ENCODE measurements at places on chromosomes 16 and 17.

DNA sequence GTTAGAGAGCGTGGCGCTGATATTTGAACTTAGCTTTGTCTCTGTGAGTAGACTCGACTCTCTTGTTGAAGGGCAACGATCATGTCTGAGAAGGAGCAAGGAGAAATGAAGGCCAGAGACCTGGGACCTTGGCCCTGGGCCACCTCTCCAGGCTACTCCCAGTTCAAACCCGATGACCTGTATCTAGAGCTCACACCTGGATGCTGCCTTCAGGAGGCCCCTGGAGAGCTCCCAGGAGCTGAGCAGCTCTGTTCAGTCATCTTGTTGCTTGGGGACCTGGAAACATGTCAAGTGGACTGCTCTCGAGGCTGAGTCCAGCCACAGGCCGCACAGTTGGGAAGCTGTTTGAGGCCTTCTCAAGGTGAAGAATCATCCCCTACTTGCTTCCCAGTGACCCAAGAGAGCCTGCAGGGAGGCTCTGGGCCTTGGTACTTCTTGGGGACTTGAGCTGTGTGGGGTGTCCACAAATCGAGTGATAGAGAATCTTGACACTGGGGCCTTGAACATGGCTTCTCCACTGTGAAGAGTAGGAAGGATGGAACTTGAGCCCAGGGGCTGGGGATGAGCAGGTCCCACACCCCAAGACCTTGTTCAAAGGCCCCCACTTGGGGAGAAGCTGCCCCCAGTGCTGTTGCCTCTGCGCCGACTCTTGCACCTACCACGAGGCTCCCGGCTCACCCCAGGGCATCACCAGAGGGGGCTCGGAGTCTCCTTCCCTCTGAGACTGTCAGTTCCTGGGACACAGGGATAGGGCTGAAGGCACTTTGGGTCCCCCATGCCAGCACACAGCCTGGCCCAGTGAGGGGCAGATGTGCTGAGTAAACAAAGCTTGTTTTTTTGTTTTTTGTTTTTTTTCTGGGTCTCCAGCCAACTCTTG is 112.1 kb downstream of the IRX5 start:
- no peak for DNase-seq

GRCh38 chr17:81018044-81018802 is 16.7 kb upstream of the BAIAP2 start:
- DNase-seq = no peak

GRCh38 chr16:30075503-30076275 is at the start of gene PPP4C:
Gene PPP4C (plus strand): TSS chr16:30075994. CDS start chr16:30076378, 384 bp downstream.
- DNase-seq = peak; percentile 70

- DNase-seq = no peak
Observed at GRCh38 chr16:67517155-67517445, 11.5 kb upstream of the RIPOR1 start.

- DNase-seq = no peak
Observed at GRCh38 chr16:69939821-69940585, 11.1 kb upstream of the CLEC18A start.

All from NCI-H1930 (cell line).